ENCODE measurements at places on chromosomes 2 and 18.

DNA sequence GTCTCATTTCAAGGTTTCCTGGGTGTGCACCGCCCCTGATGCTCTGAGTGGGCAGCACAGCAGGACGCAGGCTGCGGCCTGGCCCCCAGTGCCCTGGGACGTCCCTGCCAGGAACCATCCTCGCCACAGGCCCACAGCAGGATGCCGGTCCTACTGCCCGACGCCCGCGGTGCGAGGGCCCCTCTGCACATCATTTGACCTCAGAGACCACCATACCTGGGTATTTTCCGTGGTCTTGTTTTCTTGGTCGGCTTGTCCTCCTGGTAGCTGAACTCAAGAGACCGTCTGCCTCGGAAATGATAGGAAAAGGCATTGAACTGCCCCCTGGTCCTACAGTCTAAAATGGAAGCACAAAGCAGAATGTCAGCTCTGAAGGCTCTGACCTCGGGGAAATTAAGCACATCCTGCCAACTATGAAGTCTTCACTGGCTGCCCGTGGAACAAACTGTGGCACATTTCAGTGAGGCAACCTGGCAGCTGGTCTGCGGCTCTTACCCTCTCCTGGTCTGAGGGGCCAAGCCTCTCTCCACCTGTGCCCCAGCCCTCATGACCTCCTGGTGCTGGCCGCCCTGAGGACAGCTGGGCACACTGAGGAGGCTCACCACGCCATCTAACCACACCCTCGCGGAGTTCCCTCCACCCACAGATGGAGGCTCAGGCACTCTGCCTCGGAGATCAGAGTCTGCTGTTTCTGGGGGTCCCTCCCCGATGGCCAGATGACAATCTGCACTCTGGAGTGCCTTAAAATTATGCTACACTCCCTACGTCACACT lies 105.0 kb downstream of the PXDN start:
- DNase-seq: no peak

GRCh38 chr2:54704238-54704637 lies 19.2 kb upstream of the EML6 start:
- no peak for DNase-seq

DNA sequence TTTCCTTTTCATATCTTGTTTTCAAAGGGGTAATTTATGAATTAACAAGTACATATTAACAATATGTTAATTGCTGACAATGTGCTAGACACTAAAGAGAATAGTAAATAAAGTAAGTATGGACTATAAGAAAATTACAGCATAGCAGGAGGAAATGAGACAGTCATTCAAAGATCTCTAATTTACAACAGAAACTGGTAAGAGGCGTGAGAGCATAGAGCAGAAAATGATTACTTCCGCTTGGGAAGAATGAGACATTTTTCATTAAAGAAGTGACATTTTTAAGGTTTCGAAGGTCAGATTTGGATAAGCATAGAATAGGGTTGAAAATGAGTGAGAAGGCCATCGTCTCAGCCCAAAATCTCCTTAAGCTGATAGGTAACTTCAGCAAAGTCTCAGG lies 184.4 kb upstream of the SESTD1 start:
- DNase-seq: no peak

DNA sequence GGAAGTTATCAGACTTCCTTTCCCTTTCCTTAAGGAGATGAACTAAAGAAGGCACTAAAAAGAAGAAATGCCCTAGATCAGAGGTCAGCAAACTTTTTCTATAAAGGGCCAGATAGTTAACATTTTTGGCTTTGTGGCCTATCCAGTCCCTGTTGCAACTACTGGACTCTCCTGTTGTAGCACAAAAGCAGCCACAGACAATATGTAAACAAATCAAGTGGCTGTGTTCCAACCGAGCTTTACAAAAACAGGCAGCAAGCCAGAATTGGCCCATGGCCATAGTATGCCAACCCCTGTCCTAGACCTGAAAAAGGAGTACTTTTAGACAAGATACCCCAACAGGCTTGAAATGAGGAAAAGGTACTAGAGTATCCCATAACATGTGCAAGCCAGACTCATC lies 10.9 kb downstream of the NHEJ1 start:
- DNase-seq: no peak

DNA sequence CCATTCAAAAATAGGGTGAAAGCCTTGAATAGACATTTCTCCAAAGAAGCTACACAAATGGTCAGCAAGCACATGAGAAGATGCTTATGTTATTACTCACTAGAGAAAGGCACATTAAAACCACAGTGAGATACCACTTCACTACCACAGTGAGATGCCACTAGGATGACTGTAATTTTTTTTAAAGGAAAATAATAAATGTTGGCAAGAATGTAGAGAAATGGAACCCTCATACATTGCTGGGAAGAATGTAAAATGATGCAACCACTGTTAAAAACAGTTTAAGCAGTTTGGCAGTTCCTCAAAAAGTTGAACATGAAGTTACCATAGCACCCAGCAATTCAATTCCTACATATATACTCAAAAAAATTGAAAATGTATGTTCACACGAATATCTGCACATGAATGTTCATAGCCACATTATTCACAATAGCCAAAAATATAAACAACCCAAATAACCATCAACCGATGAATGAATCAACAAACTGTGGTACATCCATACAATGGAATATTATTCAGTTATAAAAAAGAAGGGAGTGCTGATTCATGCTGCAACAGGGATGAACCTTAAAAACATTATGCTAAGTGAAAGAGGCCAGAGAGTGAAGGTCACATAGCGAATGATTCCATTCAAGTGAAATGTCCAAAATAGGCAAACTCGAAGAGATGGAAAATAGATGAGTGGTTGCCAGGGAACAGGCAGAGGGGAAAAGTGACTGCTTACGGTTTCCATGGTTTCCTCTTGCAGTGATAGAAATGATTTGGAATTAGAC lies 156.2 kb upstream of the NDUFV2 start:
- DNase-seq: no peak

DNA sequence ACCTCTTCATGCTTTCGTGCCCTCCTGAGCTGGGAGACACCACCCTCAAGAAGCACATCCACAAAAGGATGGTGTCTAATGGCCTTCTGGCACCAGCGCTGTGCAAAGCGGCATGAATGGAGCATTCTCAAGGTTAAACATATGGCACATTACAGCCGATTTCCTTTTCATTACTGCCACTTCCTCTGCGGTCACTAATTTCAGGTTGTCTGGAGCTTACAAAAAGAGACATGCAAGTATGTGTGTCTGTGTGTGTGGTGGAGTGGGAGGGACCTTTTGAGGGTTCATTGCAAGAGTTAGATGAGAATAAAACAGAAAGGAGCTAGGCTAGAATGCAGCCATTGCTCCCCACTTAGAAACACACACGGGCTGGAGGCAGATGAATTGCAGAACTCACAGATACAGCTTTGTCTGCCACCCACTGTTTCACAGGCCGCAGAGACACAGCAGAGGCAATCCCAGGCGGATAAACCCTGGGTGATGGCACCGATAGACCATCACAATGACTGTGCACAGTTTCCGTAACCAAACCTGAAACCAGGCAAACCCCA lies 76.0 kb downstream of the TGIF1 start:
- DNase-seq: peak; percentile 4

DNA sequence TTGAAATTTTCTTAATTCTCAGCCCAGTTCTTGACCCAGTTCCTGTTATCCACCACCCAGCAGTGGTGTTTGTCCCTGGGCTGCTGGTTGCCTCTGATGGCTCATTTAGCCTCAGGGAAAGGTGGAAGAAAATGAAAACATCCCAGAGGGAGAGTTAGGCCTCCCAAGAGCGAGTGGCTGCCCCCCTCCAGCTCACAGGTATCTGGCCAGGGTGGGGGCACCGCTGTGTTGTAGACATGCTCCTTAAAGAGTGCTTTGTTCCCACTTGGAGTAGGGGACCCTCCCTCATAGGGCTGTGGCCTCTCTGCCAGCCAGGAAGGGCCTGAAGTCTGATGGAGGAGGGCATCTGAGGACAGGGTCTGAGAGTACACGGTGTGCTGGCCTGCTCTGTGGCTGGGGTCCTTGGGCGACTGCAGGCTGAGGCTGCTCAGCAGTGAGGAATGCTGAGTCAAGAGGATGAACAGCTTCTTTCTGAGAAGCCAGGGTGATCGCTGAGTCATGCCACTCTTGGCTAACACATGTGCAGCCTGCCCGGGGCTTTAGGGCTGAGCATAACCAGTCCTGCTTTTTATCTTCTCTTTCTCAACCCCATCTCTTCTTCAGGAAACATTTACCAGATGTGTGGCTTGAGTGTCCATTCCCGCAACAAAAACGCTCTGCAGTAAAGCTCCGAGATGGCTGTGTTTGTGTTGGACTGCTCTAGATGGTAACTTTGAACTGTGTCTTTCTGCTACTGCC lies 72.3 kb downstream of the IL1R2 start:
- DNase-seq: no peak

GRCh38 chr2:79801082-79801481 lies 288.2 kb downstream of the CTNNA2 start:
- no peak for DNase-seq

All from activated CD8-positive, alpha-beta memory T cell treated with anti-CD3 and anti-CD28 coated beads for 48 hours (primary cell).